Foreskin melanocyte (primary cell): ENCODE measurements at places on chromosomes 13 and 19.

DNA sequence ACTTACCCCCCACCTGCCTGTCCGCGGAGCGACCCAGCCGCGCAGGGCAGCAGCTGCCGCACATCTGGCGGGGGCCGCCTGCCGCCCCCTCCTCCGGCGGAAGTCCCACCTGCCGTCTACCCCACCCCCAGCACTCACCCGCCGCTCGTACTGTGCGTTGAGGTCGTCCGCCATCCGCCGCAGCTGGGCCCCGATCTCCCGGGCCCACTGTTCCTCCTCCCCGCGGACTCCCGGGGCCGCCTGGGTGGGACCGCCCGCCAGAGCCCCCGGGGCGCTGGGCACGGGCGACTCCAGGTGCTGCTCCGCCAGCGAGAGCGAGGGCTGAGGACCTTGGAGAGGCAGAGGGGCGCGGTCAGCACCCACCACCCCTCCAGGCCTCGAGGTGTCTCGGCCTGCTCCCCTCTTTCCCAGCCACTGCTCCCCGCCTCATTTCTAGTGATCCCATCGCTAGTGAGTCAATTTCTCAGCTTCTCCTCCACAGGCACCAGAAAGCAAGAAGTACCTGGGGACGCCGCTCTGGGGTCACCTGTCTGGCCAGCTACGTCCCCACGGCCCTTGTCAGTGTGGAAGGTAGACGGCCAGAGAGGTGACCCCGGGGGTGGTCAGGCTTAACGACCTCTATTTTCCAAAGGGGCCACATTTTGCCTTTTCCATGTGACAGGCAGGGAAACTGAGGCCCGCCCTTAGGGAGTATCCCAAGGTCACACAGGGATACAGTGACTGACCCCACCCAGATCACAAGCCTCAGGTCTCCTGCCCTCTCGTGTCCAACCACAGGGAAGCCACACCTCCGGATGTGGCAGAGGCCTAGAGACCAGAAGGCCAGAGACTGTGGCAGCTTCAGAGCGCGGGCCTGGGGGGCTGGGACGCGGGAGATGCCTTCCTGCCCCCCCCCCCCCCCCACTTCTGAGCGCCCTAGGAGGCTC lies 4.3 kb downstream of the BBC3 start:
- DNase-seq, result peak; percentile 90

DNA sequence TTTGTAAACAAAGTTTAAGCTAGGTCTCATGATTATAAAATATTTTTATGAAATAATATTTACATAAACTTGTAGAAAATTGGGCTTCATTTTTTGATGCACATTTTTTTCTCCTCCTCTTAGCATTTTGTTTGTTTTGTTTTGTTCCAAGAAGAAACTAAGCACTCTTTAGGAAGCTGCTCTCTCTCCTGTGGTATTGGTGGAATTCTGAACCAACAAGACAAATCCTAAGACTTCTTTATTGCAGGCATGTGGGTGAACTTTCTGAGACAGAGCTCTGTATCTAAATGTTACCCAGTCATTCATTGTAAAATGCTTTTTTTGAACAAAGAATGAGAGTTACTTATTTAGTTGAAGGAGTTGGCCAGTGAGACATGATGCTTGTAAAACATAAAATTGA lies 39.3 kb downstream of the LMO7 start:
- peak; percentile 64 for DNase-seq

DNA sequence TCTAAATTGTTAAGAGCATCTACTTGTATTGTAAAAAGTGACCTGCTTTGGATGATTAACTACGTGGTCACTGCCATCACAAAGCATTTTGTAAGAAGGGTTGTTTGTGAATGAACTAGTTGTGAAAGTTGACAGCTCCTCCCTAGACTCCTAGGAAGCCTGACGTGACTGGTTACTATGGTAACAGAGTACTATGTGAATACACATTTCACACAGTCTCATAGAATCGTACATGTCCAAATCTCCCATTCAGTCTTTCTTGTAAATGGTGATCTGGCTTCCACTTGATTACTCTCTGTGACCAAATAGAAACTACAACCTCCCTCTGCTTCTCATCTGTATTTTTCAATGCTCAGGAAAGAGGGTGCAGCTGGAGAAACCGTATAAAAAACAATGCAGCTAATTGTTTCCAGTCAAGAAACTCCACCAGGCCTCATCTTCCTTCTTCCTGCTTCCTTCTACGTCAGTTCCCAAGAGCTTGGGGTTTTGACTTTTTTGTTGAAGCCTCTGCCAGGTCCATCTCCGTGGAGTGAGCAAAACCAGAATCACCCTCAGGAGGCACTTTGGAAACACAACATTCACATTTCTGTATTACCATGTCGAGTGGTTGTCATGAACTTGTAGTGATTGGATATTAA lies 83.4 kb downstream of the GPC6 start:
- DNase-seq, result no peak

GRCh38 chr13:113915786-113916329 lies 52.0 kb upstream of the GAS6 start:
- DNase-seq, result no peak

- DNase-seq, result no peak
Observed at GRCh38 chr13:71672512-71672911, 194.5 kb downstream of the DACH1 start.

DNA sequence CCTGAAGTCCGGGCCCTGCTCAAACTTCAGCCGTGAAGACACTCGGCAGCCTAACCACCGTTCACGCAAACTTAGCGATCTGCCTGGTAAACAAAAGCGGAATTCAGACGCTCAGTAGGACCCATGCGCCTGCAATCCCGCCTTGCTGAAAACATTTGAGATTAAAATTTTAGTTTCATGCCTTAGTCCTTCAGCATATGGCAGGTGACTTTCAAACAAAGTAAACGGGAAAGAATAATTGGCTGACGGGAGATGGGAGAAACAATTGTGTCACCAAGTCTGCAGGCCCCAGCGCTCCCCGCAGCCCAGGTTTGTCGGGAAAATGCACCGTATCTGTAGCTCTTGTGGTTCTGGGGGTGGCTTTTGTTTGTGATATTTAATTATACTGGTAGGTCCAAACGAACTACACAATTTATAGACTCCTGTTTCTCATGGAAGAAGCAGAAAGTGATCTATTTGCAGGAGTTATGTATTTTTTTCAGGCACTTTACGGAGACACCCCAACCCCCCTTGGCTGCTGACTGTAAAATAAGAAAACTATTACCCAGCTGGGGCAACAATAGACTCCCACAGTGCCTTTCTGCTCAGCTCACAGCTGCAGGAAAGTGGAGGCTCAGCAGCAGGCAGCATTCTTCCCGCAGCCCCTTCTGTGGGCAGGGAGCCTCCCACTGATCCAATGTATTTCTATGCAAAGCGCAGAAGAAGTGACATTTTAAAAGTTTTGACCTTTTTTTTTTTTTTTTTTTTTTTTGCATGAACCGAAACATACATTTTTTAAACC lies 94.8 kb downstream of the SOX1 start:
- DNase-seq, result no peak

DNA sequence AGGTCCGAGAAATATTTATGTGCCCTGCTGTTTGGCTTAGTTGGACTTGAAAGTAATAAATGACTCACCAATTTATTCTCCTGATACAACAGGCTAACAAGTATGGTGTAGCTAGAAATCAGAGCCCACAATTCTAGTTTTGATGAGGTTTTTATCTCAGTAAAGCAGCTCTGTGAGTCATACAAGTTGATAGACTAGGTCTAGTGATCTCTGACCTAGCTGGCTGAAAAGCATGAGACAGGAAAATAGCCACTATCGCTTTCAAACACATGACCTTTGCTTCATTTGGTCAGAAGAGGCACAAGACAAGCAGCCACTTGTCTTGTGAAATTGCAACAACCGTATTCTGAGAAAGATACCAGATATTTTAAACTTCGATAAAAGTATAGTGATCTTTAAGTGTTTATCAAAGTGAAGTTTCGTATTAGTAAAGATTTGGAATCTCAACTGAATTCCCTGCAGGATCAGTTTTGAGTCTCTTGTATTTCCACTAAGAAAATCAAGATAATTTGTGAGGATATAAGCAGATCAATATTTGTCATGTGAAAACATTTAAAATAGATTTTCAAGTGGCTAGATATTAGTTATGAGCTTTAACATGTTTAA lies 126.7 kb downstream of the MAB21L1 start:
- peak; percentile 74 for DNase-seq

GRCh38 chr13:113491418-113491883 lies 940 bp upstream of the DCUN1D2 start:
- DNase-seq, result no peak

- no peak for DNase-seq
Observed at GRCh38 chr19:18951721-18952281, 10.8 kb upstream of the HOMER3 start.

GRCh38 chr19:6226012-6226411 lies 53.8 kb downstream of the MLLT1 start:
- DNase-seq, result no peak

DNA sequence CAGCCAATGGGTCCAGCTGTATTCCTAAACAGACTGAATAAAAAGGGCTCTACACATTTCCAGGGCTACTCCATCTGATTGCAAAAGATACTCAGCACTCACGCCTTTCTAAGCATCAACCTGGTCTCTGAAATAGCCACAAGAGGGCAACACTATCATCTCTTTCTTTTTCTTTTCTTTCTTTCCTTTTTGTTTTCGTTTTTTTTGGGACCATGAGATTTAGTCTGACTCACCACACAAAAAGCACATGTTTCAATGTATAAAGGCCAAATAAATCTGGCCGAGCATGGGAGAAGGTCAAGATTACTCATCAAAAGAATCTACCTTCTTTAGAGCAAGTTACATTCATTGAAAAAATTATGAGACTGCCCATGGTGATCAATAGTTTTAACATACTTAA lies 805.6 kb upstream of the ARGLU1 start:
- peak; percentile 34 for DNase-seq

- DNase-seq, result no peak
Observed at GRCh38 chr19:6556480-6557195, 25.8 kb downstream of the TNFSF9 start.

DNA sequence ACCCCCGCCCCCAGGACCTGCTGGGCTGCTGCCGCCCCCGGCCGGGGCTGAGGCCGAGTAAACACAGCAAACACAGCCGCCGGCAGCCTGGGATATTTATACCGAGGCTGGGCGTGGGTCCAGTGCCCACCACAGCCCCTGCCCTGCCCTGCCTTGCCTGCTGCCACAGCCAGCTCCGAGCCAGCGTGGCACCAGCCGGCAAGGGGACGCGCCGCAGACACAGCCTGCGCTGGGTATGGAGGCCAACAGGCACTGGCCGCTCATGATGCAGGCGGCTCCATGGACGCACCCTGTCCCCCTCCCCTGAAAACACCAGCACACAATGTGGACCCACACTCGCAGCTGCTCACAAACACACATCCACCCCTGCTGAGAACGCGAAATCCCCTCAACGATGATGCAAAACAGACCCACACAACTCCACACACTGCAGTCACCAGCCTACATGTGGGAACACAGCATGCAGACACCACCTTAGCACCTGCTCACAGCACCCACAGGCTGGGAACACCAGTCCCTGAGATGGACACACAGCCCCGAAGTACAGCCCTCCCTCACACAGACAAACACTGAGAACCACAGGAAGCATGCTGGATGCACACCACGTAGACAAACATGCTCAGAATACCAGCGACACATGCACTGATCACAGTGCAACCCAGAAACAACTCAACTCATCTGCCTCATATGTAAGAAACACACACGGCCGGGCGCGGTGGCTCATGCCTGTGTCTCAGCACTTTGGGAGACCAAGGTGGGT lies 16.2 kb downstream of the CCDC97 start:
- DNase-seq, result no peak

- peak; percentile 64 for DNase-seq
Observed at GRCh38 chr13:46551410-46552302, 1.3 kb upstream of the LRCH1 start.
